Vein endothelial cell (primary cell): ENCODE measurements at places on chromosomes 12 and 14. TPM values are rescaled to one million over a fixed set of nuclear protein-coding genes. Genes with fewer than 3 reads are reported as not detected.

GON7 gene
- total RNA-seq: 14.0 and 15.6 TPM in 2 replicates

OTX2 gene
- not detected in 2 replicates for total RNA-seq

NUDT14 gene
- total RNA-seq: 36.2 and 72.2 TPM in 2 replicates

PRKAG1 gene
- total RNA-seq: 58.9 and 74.1 TPM in 2 replicates

RNF212B gene
- not detected in 2 replicates for total RNA-seq

B3GNT4 gene
- under 0.01 TPM in 1 of 2 replicates, not detected in the other for total RNA-seq

FZD10 gene
- total RNA-seq: not detected in 2 replicates

SLC39A5 gene
- total RNA-seq: not detected in 2 replicates

CDKL1 gene
- 13.1 and 13.5 TPM in 2 replicates for total RNA-seq

AQP5 gene
- total RNA-seq: 0.29 TPM in 1 of 2 replicates, not detected in the other
